Stimulated activated CD8-positive, alpha-beta memory T cell treated with anti-CD3 and anti-CD28 coated beads, Interleukin-2, amount 100 ng/mL, for 1 hour (primary cell): ENCODE measurements at places on chromosomes 2 and 18.

DNA sequence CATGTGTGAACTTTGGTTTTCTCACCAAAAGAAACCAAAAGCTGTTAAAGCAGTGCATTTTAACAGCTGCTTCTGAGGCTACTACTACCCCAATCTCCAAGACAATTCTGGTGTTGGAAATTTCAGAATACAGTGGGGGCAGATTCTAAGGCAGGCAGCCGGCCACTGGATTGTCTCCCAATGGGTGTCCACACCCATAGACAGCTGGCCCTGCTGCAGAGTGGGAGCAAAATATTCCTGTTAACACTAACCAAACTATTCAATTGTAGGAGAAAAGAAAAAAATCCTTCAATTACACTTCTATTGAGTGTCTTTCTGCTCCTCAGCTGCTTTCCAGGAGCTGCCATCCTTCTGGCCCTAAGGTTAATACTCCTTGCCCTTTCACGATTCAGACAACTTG is 223.7 kb downstream of the ALK start:
- DNase-seq: no peak

- DNase-seq: no peak
Observed at GRCh38 chr18:62554061-62554815, 31.4 kb downstream of the ZCCHC2 start.

DNA sequence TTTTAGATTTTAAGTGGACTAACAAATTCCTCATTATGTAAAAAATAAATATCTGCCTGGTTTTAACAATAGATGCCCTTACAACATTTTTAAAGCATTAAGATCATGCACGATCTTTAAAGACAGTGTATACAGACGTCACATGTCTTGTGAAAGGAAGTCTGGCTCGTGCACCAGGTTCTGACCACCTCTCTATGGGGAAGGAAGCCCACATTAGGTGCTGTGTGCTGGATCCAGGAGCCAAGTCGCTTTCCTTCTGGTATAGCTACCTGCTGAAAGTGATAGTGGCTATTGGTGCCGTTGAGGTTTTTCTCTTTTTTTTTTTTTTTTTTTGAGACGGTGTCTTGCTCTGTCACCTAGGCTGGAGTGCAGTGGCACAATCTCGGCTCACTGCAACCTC is 116.5 kb downstream of the NCK2 start:
- DNase-seq: no peak

DNA sequence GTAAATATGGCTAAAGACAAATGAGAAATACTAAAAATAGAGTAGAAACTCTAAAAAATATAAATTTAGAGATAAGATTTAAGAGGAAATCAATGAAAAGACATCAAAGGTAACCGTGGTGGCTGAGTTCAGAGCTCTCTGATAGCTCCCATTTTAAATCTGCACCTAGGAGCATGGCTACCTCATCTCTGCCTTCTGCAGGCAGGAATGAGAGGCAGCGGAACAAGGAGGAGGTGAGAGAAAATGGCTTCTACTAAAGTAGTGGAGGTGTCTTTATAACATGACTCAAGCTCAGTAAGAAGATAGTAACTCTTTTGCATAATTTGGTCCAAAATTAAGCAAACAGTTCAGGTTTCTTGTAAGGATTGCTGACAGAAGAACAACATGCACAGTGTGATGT is 758.7 kb upstream of the FSHR start:
- no peak for DNase-seq

DNA sequence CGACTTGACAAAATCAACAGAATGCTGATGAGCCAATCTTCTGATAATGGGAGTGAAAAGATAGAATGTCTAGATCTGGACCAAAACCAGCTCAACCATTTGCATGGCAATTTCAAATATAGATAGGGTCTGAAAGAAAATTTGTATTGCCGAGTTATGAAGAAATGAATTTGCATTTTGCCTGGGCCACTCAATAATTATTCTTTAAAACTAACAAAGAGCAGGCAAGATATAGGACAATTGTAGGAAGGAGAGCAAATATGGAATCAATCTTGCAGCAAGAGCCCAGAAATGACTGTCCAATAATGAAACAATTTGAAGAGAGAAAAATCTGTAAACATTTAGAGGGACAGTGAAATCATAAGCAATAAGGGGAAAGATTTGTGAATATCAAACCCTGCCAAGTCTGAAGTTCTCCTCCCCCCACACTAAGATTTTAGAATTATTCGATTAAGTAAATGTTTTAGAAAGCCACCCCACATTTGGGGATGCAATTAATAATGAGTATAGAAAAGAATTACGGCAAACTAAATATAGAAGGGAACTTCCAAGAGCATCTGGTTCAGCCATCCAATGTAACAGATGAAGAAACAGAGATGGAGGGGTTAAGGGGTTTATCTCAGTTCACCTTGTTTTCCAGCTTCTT is 377.4 kb downstream of the SETBP1 start:
- no peak for DNase-seq

DNA sequence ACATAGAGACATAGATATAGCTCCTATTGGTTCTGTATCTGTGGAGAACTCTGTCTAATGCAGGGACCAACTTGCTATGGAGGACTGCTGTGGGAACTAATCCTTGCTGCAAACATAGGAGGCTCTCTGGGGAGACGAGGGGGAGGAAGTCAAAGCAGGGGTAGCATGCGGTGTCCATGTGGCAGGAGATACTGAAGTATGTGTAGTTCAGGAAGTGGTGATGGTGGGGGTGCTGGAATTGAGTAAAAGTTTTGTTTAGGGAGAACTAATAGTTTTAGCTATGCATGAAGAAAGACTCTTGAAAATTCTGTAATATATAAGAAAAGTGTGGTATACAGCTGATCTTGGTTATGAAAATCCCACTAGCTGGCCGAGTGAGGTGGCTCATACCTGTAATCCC is 62.0 kb downstream of the ANKRD44 start:
- DNase-seq: no peak

DNA sequence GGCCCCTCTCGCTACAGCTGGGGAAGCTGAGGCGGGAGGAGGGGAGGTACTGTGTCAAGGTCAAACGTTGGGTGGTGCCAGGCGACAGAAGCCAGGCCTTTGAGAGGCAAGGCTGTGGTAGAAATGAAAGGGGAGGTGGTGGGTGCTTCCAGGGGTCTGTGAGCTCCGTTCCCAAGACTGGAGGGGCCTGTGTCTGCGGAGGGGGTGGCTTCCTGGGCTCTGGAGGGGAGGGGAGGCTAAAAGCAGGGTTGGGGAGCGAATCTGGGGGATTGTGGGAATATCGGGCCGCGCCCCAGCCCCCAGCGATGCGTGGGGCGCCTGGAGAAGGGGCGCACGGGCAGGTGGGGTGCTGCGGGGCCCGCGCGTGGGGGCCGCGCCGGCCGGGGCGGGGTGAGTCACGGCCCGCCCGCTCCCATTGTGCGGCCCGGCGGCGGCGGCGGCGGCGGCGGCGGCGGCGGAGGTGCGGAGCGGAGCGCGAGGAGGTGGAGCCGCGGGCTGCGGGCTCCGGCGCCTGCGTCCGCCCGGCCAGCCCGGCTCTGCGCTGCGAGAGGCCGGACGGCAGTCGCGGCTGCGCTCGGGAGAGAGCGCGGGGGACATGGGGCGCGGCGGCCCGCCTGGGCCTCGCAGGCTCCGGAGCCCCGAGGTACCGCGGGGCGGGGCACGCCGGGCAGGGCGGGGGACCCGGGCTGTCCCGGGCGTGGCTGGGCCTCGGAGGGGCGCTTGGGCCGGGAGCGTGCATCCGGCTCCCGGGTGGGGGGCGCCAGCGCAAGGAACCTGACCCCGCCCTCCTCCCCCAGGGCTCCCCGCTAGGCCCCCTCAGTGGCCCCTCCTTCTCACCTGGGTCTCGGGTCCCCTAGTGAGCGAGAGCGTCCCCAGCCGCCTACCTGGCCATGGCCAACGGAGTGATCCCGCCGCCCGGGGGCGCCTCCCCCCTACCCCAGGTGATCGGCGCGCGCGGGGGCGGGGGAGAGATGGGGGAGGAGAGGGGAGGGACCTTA is at the start of gene SLC4A3:
SLC4A3 (plus strand) TSS at position 528 of the 998 bp plus-strand sequence; CDS start at position 891, 363 bp downstream.
- no peak for DNase-seq

GRCh38 chr2:20013126-20013849 is 820 bp upstream of the MATN3 start:
- DNase-seq: no peak

- DNase-seq: no peak
Observed at GRCh38 chr2:118706371-118706770, 141.1 kb downstream of the EN1 start.

DNA sequence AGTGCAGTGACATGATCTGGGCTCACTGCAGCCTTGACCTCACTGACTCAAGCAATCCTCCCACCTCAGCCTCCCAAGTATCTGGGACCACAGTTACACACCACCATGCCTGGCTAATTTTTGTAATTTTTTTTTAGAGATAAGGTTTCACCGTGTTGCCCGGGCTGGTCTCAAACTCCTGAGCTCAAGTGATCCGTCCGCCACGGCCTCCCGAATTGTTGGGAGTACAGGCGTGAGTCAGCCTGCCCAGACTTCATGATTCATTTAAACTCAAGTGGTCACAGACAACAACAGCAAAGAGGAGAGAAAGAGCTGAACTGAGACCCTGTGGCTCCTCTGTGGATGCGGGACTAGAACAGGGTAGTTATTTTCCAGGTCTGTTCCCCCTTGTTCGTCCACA is 83.0 kb downstream of the TSHZ1 start:
- no peak for DNase-seq

GRCh38 chr2:183248866-183249567 is 124.8 kb downstream of the NUP35 start:
- no peak for DNase-seq

DNA sequence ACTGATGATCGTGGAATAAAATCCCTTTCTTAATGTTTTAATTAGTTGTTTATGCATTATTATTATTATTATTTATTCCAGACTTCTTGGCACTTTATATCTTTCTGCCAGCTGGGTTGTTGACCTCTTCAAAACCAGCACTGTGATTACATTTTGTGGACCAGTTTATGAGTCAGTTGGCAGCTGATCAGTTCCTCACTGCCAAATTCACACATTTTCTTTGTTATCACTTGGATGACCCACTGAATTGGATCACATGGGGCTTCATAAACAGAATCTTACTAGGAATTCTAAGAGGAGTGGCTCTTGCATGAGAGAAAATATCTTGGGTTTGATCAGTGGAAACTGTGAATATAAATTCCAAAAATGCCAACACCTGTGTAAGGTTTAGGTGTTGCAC is 321.8 kb upstream of the SPRED2 start:
- no peak for DNase-seq

DNA sequence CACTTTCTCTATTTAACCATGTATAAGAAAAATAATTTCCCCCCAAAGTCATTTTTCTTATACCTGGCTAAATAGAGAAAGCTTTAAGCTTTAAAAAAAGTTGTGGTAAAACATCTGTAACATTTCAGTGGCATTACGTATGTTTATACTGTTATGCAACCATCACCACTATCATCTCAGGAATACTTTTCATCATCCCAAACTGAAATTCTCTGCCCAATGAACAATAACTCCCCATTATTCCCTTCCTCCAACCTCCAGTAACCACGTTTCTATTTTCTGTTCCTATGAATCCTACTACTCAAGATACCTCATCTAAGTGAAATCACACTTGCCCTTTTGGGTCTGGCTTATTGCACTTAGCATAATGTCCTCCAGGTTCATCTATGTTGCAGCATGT is 1.7 kb upstream of the SLC3A1 start:
- no peak for DNase-seq

- DNase-seq: no peak
Observed at GRCh38 chr2:237556773-237557632, 9.4 kb upstream of the PRLH start.

GRCh38 chr2:144500563-144500962 is 19.4 kb downstream of the ZEB2 start:
- DNase-seq: no peak

- DNase-seq: no peak
Observed at GRCh38 chr2:104465981-104466380, 387.9 kb upstream of the POU3F3 start.

DNA sequence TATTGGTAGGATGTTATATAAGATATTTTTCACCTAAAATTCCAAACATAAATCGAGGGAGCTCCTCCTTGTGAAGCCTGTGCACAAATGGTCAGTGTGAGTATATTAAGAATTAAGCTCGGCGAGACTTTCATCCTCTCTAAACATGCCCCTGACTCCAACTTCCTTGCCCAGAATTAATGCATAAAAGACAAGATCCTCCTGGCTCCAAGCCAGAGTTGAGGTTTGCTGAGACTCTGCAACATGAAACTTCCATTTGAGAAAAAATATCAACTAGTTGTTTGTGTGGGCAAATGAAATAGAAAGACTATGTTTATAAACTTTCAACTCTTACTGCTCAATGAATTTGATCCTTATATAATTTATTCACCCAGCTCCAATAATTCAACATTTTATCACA is 68.1 kb downstream of the CCDC178 start:
- DNase-seq: no peak

DNA sequence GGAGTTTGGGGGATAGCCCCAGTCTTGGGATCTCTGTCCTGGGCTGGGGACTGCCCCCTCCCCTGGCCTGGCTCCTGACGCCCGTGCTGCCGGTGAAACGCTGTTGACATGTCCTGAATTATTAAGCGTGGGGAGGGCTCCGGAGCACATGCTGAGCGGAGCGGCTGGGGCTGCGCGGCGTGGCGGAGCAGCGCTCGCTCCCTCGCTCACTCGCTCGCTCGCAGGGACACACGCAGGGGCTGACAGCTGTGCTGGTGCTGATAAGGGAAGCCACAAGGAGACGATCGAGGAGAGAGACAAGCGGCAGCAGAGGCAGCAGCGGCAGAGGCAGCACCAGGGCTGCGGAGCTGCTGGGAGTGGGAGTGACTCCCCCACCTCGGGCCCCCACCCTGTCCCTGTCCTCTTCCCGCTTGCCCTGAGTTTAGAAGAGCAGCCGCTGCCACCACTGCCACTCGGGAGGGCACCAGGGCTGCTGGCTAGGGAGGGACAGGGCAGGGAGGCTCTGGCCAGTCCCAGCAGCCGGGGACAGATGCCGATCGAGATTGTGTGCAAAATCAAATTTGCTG is at the start of gene ASIC4:
ASIC4 (plus strand) TSS at position 287 of the 566 bp plus-strand sequence; CDS start at position 530, 243 bp downstream.
- no peak for DNase-seq

- no peak for DNase-seq
Observed at GRCh38 chr2:210964141-210964764, 407.9 kb downstream of the CPS1 start.

GRCh38 chr2:118989481-118989880 is 47.5 kb downstream of the MARCO start:
- DNase-seq: no peak

DNA sequence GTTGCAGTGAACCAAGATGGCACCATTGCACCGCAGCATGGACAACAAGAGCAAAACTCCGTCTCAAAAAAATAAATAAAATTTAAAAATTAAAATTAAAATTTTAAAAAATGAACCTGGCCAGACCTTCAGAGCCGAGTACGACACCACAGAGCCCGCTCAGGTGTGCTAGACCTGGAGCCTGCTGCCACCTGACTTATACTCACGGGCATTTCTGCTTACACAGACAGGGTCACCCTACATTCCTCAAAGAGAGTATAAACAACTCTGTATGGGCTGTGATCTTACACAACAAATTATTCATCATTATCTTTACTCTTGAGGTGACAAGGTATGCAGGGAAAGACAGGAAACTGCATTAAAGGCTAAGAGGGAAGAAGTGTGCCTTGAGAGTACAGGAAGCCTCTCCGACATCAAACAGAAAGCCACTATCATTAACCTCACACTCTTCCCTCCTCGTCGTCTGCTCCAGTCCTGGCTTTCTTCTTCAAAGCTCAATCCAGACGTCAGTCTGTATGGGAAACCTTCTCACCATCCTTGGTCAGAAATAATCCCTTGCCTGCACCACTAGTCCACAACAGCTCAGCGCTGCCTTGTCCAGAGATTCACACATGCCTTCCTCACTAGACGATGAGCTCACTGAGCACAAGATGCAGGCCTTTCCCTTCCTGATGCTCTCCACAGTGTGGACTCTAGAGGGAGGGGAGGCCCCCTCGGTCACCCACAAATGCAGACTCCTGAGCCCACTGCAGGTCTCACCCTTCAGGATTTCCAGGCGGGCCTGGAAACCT is 56.2 kb downstream of the UXS1 start:
- no peak for DNase-seq

- no peak for DNase-seq
Observed at GRCh38 chr2:3022841-3023372, 354.7 kb downstream of the EIPR1 start.
